Naive thymus-derived CD4-positive, alpha-beta T cell (primary cell): ENCODE measurements at places on chromosomes 5 and 9. TPM values are rescaled to one million over a fixed set of nuclear protein-coding genes. Genes with fewer than 3 reads are reported as not detected.

DNA sequence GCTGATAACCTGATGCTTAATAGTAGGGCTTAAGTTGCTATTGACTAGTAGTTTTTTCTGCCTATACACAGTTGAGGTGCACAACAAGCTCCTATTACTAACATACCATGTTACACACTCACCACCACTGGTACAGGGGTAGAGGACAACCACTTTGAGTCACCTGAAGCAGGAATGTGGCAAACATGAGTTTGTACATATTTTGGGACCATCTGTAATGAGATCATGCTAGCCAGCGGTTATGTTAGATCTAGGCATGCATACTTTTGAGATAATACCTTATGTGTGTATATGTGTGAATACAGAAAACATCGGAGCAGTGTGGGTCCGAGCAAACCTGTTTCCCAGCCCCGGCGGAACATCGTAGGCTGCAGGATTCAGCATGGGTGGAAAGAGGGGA lies 72.8 kb upstream of the NXNL2 start:
- H3K27me3 ChIP-seq: no peaks in the 10 kb centered on the region
- H3K4me3 ChIP-seq: no peak overlapping the region
- DNase-seq: no peak

- H3K27me3 ChIP-seq: no peaks in the 10 kb centered on the region
- DNase-seq: no peak
- H3K36me3 ChIP-seq: no peaks in the 10 kb centered on the region
- no peak overlapping the region for H3K27ac ChIP-seq
- no peaks in the 10 kb centered on the region for H3K4me1 ChIP-seq
- H3K4me3 ChIP-seq: no peak overlapping the region
Measured at GRCh38 chr9:135715056-135715595, 13.1 kb downstream of the KCNT1 start.

- H3K4me3 ChIP-seq: no peak overlapping the region
- DNase-seq: no peak
- H3K4me1 ChIP-seq: no peaks in the 10 kb centered on the region
- no peaks in the 10 kb centered on the region for H3K36me3 ChIP-seq
- no peak overlapping the region for H3K27ac ChIP-seq
- no peaks in the 10 kb centered on the region for H3K27me3 ChIP-seq
Measured at GRCh38 chr5:180602481-180603075, 11.3 kb upstream of the SCGB3A1 start.

GRCh38 chr9:7196467-7196866 lies 438.7 kb downstream of the KDM4C start:
- H3K4me1 ChIP-seq: no peaks in the 10 kb centered on the region
- no peak for DNase-seq
- no peak overlapping the region for H3K4me3 ChIP-seq
- H3K27ac ChIP-seq: no peak overlapping the region
- no peaks in the 10 kb centered on the region for H3K36me3 ChIP-seq

DNA sequence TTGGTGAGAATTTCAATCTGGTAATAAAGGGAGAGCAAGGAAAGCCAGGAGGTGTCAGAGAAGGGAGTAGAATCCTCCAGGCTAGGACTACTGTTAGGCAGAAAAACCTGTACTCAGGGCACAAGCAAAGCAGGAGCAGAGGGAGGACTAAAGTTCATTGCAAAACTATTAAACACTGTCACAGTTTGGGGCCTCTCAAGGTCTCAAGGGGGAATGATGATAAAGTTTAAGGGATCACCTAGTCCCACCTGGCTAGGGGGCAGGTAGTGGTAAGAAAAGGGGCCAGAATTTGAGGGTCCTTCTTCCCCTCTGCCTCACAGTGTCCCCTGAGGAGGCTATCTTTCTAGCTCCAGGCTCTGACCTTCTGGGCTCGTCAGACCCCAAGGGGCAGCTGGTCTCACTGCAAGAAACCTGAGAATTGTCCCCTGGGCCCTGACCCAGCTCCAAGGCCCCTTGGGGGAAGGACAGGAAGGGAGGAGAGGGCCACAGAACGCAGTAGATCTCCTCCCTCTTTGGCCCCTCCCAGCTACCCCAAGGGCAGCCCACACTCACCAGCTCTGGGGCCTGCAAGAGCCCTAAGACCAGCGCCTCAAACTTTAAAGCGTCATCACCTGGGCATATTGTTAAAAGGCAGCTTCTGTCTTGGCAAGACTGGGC lies 974 bp downstream of the CCDC69 start:
- H3K36me3 ChIP-seq: no peaks in the 10 kb centered on the region
- DNase-seq: no peak
- H3K27me3 ChIP-seq: no peaks in the 10 kb centered on the region
- peak overlapping the region; percentile 95 for H3K4me3 ChIP-seq
- H3K4me1 ChIP-seq: peaks cover 64% of the 10 kb centered on the region
- peak overlapping the region; percentile 93 for H3K27ac ChIP-seq

DNA sequence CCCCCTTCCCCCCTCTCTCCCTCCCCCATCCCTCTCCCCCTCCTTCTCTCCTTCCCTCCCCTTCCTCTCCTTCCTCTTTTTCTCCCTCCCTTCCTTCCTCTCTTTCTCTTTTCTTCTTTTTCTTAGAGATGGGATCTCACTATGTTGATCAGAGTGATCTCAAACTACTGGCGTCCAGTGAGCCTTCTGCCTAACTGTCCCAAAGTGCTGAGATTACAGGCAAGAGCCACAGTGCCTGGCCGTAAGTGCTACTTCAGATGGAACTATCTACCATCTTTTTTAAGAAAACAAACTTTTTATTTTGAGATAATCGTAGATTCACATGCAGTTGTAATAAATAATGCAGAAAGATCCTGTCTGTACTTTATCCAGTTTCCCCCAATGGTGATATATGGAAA lies 6.3 kb downstream of the RCL1 start:
- no peak overlapping the region for H3K27ac ChIP-seq
- H3K4me3 ChIP-seq: no peak overlapping the region
- H3K4me1 ChIP-seq: peaks cover 10% of the 10 kb centered on the region
- no peak for DNase-seq
- H3K36me3 ChIP-seq: no peaks in the 10 kb centered on the region
- no peaks in the 10 kb centered on the region for H3K27me3 ChIP-seq

- no peak overlapping the region for H3K27ac ChIP-seq
- no peak for DNase-seq
- H3K4me1 ChIP-seq: no peaks in the 10 kb centered on the region
- H3K36me3 ChIP-seq: no peaks in the 10 kb centered on the region
Measured at GRCh38 chr9:91750343-91750742, 199.7 kb downstream of the ROR2 start.

GRCh38 chr5:10666531-10667299 lies 94.3 kb downstream of the DAP start:
- no peak for DNase-seq
- no peaks in the 10 kb centered on the region for H3K36me3 ChIP-seq

GRCh38 chr5:157487358-157487757 lies 27.3 kb downstream of the NIPAL4 start:
- H3K27me3 ChIP-seq: no peaks in the 10 kb centered on the region
- H3K36me3 ChIP-seq: no peaks in the 10 kb centered on the region
- no peak for DNase-seq
- H3K4me1 ChIP-seq: no peaks in the 10 kb centered on the region
- no peak overlapping the region for H3K4me3 ChIP-seq

GRCh38 chr5:152499814-152500535 lies 94.9 kb upstream of the NMUR2 start:
- H3K4me1 ChIP-seq: no peaks in the 10 kb centered on the region
- no peak overlapping the region for H3K4me3 ChIP-seq
- H3K27me3 ChIP-seq: no peaks in the 10 kb centered on the region
- H3K36me3 ChIP-seq: no peaks in the 10 kb centered on the region

DNA sequence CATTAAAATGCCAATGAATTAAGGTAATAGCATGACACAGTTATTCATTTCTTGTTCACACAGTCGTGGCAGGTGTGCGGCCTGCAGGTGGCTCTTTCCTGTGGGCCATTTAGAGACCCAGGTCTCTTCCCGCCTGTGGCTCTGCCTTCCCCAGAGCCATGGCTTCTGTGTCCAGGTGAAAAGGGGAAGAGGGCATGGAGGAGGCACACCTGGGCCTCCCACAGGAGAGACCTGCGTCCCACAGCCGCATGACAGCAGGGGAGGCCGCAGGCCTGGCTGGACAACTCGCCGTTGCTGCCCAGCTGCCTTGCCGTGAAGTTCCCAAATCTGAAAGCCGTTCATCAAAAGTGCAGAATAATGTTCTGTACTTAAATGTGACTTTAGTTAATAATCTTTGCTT lies 14.4 kb upstream of the PLEKHG4B start:
- no peak overlapping the region for H3K27ac ChIP-seq
- no peaks in the 10 kb centered on the region for H3K27me3 ChIP-seq
- H3K4me1 ChIP-seq: no peaks in the 10 kb centered on the region
- H3K36me3 ChIP-seq: no peaks in the 10 kb centered on the region
- DNase-seq: no peak

- no peaks in the 10 kb centered on the region for H3K27me3 ChIP-seq
- H3K36me3 ChIP-seq: no peaks in the 10 kb centered on the region
- no peaks in the 10 kb centered on the region for H3K4me1 ChIP-seq
- no peak overlapping the region for H3K27ac ChIP-seq
Measured at GRCh38 chr5:14476786-14477435, 104.7 kb upstream of the OTULINL start.

- no peaks in the 10 kb centered on the region for H3K27me3 ChIP-seq
- H3K27ac ChIP-seq: no peak overlapping the region
- H3K4me3 ChIP-seq: no peak overlapping the region
- no peak for DNase-seq
- no peaks in the 10 kb centered on the region for H3K36me3 ChIP-seq
Measured at GRCh38 chr5:126983874-126984266, 46.5 kb downstream of the MARCHF3 start.

DNA sequence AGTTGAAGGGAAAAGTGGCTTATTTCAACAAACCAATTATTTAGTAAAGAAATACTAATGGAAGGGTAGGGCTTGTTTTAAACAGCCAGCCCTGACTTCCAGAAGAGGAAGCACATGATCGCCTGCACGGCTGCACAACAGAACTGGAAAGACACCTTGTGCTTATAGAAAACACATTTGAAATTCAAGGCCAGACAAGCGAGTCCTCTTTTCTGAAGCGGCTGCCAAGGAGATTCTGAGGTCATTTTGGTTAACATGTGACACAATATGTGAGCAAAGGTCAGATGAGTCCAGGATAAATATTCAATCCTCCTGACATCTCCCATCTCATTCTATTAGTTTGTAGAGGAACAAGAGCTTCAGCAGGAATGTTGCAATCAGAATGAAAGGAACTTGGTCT lies 461.4 kb upstream of the ST8SIA4 start:
- DNase-seq: no peak
- no peak overlapping the region for H3K27ac ChIP-seq
- H3K36me3 ChIP-seq: no peaks in the 10 kb centered on the region
- no peaks in the 10 kb centered on the region for H3K27me3 ChIP-seq

PCDHGB1 gene
- total RNA-seq: not detected

BSPRY gene
- total RNA-seq: 0.13 TPM

CDK9 gene
- 120 TPM for total RNA-seq

CDKN2B-AS1 gene
- not detected for total RNA-seq

IFNA5 gene
- not detected for total RNA-seq

MAMDC4 gene
- total RNA-seq: 6.1 TPM

CLTB gene
- total RNA-seq: 63.8 and 64.1 TPM in 2 replicates

SEC24A gene
- total RNA-seq: 30.9 and 31.2 TPM in 2 replicates

HMCN2 gene
- not detected for total RNA-seq
